ENCODE measurements at places on chromosomes 4 and X.

- no peak for DNase-seq
Measured at GRCh38 chr4:39922399-39922798, 55.3 kb downstream of the PDS5A start.

- no peak for DNase-seq
Measured at GRCh38 chrX:17805120-17805519, 56.0 kb downstream of the RAI2 start.

GRCh38 chrX:105694839-105695238 lies 127.5 kb upstream of the NRK start:
- no peak for DNase-seq

DNA sequence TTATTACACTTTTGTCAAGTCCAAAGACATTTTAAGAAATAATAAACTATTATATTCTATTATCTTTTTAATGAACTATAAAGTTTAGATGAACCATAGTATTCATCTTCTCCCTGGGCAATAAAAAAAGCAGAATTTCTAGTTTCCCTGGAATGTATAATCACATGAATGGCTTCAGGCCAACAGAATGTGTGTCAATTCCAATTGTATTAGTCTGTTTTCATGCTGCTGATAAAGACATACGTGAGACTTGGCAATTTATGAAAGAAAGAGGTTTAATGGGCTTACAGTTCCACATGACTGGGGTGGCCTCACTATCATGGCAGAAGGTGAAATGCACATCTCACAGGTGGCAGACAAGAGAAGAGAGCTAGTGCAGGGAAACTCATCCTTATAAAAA lies 70.7 kb upstream of the ANXA10 start:
- DNase-seq = no peak

GRCh38 chrX:5842601-5843000 lies 386.1 kb downstream of the NLGN4X start:
- DNase-seq = no peak

- DNase-seq = no peak
Measured at GRCh38 chr4:167578906-167579305, 344.6 kb upstream of the SPOCK3 start.

DNA sequence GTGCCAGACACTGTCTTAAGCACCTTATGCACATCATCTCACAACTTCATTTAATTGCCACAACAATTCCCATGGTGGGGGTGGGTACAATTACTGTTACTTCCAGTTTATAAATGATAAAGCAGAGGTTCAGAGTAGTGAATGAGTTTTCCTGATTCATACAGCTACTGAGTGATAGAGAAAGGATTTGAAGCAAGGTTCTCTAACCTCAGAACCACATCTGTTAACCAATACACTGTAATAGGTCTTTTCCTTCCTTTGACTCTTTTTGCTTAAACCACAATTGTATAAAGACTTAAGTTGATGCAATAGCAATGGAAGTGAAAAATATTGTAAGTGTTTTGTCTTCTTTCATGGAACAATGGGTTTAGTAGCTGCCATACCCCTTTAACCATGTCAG lies 43.5 kb upstream of the PAK3 start:
- no peak for DNase-seq

- no peak for DNase-seq
Measured at GRCh38 chr4:30262379-30262778, 457.8 kb upstream of the PCDH7 start.

GRCh38 chr4:1405636-1406393 lies 427 bp downstream of the NKX1-1 start:
- DNase-seq = no peak

DNA sequence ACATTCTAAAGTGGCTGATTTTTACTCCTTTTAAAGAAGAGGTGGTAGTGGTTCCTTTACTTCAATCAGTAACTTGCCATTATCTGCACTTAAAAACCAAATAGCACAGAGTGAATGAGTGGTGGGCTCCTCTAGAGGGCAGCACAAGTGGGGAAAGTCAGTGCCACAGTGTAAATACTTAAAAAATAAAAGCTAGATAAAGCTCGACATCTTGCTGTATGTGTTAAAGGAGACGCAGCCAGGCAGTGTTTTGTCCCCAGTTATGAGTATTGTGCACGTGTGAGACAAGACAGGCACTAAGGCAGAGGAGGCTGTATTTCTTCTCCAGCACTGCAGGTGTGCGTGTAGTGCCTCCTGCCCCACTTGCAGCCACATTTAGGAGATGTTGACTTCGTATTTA lies 24.6 kb downstream of the NAP1L5 start:
- no peak for DNase-seq

DNA sequence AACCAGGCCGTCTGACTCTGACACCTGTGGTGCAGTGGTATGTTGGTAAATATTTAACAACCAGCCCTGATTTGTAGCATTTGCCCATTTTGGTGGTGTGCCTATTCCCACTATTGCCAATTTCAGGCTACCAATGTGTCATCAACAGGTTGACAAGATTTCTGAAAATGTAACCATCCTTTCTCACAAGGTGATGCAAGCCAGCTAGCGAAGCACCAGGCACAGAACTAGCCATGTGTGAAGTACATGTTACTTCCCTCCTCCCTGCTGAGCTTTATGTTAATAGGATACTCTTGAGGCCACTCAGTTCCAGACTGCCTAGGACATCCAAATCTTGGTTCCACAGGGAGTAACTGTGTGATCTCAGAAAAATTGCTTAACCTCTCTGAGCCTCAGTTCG lies 7.2 kb upstream of the MAMLD1 start:
- no peak for DNase-seq

DNA sequence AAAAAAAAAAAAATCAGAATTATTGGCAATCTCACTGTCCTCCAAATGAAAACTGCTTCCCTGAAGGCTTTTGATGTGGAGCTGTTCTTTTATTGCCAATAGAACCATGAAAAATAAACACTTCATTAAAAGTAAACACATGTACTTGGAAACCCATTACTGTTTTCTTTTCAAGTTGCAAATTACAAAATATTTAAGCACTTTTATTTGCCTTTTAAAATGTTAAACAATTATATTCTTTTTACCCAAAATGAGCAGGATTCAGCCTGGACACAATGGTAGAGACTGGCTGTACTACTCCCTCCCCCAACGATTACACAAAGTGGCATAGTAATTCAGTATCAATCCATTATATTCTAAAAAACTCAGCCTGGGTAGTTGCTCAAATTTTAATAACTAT lies 60.9 kb downstream of the SH2D1A start:
- no peak for DNase-seq

DNA sequence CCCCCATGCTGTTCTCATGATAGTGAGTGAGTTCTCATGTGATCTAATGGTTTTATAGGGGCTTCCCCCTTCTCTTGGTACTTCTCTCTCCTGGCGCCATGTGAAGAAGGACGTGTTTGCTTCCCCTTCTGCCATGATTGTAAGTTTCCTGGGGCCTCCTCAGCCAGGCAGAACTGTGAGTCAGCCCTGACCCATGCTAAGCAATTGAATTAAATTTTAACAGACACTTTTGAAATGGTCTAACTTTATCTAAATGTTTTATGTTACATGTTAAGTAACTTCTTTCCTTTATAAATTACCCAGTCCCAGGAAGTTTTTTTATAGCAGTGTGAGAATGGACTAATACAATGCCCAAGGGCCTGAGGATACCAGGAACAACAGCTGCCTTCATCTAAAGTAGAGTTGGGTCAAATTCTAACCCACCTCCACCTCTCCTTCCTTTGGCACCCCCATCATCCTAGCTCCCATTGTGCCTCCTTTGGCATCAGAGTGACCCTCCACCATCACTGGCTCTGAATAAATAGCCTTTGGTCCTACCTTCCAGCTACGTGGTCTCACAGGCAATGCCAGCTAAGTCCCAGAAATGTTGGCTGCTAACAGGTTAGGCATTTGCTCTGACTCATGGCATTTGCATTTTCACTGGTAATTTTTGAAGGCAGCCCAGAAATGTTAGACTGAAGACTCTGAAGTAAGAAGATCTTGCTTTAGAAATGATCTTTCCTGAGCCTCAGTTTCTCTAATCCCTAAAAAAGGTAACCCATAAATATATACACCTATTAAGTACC lies 182.1 kb downstream of the MOSPD2 start:
- no peak for DNase-seq

GRCh38 chr4:16889945-16890344 lies 8.5 kb downstream of the LDB2 start:
- DNase-seq = no peak

DNA sequence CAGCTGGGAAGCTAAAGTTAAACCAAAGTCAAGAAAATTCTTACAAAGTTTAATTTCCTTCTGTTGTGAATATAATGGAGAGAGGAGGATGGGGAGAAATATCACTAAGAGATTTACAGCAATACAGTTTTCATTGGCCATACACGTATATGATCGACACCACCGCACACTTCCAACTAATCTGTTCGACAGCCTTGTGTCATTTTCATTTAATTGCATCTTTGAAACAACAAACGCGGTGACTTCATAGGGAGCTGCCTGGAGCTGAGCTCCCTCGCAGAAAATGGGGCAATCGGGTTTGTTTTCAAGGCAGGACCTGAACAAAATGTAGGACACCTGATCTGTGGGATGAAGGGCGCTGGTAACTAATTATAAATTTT lies 1.3 kb downstream of the PTPN13 start:
- no peak for DNase-seq

- DNase-seq = peak; percentile 11
Measured at GRCh38 chr4:92234393-92235176, 69.2 kb upstream of the GRID2 start.

DNA sequence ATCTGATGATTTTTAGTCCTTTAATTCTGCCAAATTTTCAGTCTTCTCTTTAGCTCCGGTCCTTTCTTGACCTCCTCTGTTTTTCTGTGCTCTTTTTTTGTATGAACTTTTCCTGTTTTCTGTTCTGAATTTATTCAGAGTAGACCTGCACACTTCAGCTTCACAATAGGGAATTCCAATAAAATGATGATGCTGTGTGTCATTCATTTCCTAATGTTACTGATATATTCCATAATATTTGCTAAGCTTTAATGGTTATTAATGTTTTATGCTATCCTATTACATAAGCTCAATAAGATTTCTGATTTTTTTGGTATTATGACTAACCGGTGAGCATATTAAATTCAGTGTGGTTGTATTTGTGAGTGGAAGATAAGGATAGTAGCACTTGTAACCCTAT lies 13.9 kb upstream of the MAD2L1 start:
- DNase-seq = no peak
